BE2C (cell line): ENCODE measurements at places on chromosomes 7 and 10.

- DNase-seq, result no peak
Observed at GRCh38 chr10:25182636-25183035, 7.8 kb downstream of the GPR158 start.

DNA sequence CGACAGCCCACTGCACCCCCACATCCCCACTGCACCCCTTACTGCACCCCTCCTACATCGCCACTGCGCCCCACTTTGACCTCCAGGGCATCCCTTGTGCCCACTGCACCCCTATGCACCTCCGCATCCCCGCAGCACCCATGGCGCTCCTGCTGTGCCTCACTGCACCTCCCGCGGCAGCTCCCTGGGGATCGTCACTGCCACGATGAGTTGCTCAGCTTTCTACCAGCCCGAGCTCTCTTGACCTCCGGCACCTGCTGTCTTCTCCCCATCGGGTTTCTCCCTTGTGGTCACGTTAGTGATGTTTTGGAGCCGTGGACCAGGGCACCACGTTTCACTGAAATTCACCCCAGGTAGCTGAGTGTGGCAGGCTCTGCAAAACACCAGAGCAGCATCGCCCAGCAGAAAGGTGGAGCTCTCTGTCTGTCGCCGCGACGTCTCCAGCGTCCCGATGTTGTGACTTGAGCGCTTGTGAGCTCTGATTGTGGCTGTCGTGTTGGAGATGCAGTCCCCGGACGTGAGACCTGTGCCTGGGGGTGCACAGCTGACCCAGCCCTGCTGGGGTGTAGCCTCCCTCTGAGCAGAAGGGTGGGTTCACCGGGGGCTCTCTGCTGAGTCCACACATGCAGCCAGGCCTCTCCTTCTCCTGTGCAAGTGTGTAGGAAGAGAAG lies 147.7 kb downstream of the DNAJB6 start:
- DNase-seq, result no peak

DNA sequence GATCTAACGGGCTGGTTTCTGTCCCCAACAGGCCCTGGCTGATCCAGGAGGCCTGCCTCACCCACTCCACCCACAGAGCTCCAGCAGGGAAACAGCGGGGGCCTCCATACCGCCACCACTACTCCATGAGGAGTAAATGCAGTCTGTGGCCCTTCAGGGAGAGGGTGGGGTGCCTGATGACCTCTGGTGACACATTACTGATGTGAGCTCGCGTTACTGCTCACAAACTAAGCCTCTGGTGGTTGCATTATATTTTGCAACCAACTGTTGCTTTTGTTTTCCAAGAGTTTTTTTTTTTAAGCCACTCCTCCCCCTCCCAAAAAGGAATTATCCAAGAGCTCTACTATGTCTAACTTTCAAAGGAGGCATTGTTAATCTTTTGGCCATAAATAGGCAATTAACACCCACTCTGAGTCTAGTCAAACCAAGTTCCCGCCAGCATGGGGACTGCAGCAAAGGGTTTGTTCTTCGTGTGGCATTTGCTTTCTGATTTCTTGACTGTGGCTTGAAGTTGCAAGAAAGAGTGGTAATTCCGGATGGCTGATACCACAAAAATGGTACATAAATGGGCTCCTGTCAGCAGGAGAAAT lies 72.6 kb downstream of the FAM53B start:
- peak; percentile 62 for DNase-seq

- DNase-seq, result no peak
Observed at GRCh38 chr10:6045878-6046772, 16.0 kb downstream of the IL2RA start.

- DNase-seq, result no peak
Observed at GRCh38 chr7:101233907-101234547, 3.6 kb downstream of the CLDN15 start.

GRCh38 chr7:73678862-73679261 lies 4.4 kb downstream of the DNAJC30 start:
- no peak for DNase-seq
